ENCODE measurements at places on chromosomes 2 and 18.

DNA sequence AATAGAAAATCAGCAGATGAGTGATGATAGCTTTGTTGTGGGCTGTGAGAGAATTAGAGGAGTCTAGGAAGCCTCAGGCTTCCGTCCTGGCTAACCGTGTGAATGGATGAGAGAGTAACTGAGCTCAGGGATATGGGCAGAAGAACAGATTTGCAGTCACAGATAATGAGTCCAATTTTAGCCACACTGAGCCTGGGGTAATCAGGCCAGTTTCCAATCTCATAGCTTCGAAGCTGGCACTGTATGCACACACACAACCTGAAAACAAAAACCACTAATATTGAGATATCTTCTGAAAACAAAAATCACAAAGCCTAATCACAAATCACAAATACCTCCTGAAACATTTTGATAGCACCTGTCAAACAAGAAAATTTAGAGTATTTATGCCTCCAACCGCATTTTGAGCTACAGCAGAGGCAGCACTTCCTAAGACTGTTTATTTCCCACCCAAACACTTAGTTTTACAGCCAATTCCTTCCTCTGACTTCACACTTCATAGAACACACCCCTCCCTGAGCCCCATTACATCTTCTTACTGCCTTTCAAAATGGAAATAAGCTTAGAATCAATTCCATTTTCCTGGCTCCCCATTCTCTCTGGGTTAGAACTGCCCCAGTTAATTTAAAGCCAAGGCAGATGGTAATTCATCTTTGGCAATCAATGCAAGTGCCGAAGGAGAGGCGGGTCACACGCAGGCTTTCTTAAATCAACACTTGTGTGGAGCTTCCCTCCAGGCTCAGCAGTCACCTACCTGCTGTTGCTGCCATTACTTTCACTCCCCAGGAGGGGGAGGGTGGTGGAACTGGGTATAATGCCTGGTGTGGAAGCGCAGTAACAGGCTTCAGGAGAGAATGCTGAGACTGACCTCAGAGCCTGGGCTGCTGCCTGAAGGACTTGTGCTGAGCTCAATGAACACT, 18.9 kb downstream of the TTR start:
- no peak for DNase-seq

DNA sequence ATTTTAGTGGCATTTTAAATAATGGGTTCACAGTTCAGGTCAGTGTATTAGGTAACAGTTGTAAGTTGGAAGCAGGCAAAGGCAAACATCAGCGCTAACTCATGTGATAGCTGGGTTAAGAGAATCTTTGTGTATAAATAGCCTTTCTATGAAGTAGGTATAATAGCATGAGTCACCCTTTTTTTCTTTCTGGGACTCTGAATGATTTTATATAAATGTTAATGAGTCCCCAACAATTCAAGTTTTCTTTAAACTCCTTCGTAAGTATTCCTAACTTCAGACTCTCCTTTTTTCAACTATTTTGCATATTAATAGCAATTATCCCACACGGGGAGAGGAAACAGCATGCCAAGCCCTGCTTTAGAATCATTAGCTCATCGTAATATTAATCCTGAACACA, 384.3 kb downstream of the PIK3C3 start:
- no peak for DNase-seq

GRCh38 chr2:68726608-68727367, 7.8 kb upstream of the ARHGAP25 start:
- DNase-seq, result no peak

DNA sequence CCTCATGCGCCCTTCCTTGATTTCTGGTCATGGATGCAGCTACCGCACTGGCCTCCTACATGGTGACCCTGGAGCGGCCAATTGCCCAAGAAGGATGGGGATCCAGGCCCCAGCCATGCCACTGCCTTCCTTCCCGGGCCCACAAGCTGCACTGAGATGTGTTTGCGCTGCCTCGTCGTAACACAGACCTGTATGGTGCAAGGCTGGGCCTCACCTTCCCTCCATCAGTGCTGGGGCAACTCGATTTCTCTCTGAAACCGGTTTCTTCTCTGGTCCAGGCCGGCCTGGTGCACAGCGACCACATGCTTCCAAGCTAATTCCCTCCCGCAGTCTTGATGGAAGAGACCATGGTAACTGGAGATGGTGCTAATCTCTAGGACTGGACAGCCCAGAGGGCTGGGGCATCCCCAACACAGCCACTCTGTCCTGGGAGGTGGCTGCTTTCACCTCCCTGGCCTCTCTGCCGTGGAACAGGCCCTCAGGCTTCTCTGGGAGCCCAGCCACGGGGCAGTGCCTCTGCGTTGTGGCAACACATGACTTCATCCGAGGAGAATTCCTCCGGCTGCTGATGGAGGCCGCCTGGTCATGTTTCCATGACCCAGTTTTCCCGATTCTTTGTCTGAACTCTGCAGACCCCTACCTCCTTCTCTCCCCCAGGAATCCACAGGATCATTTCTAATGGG, 184.2 kb downstream of the GLI2 start:
- no peak for DNase-seq

DNA sequence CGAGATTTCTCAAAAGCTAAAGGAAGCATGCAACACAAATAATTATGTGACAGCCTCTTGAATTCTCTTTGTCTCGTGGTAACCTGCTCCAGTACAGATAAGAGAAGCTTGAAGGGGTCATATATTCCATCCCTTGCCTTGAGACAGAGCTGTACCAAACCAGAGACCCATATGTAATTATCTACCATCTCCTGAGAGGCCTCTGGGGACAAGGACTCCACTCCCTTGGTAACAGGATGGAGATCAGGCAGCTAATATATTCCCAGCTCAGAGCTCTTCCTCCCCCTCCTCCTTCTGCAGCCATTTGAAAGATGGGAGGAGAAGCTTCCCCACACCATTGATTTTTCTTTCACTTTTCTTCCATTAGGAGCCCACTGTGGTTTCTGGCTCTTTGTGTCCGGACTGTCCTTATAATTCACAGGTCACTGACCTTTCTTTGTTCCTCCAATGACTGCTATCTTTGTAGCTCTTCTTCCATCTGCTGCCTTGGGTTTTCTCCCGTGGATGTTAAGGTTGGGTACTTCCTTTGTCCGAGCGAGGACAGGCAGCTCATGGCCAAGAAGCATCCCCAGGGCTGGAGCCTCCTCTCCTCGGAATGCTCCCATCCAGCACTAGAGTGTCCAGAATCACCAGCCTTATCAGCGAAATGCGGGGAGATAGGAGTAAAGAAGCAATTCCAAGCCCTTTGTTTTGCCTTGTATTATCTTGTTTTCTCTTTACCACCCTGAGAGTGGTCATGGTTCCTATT, 72.6 kb upstream of the STPG4 start:
- no peak for DNase-seq

DNA sequence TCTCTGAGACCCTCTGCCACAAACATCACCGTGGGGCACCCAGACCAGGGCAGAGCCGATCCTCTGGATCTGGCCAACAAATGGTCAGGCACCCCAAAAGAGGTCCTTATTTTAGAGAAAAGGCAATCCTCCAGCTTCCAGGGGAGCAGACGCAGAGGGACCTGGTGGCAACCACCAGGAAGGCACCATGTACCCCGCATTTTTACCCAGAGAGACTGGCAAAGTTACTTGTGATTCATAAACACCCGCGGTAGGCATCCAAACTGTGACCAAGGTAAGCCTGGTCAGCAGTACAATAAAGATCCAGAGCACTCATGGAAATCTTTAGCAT, 10.5 kb downstream of the LIMS2 start:
- DNase-seq, result no peak

Data from NCI-H2029 treated with DMSO at 0.1 percent for 48 hours (cell line).